ENCODE measurements at places on chromosomes 4 and X.

DNA sequence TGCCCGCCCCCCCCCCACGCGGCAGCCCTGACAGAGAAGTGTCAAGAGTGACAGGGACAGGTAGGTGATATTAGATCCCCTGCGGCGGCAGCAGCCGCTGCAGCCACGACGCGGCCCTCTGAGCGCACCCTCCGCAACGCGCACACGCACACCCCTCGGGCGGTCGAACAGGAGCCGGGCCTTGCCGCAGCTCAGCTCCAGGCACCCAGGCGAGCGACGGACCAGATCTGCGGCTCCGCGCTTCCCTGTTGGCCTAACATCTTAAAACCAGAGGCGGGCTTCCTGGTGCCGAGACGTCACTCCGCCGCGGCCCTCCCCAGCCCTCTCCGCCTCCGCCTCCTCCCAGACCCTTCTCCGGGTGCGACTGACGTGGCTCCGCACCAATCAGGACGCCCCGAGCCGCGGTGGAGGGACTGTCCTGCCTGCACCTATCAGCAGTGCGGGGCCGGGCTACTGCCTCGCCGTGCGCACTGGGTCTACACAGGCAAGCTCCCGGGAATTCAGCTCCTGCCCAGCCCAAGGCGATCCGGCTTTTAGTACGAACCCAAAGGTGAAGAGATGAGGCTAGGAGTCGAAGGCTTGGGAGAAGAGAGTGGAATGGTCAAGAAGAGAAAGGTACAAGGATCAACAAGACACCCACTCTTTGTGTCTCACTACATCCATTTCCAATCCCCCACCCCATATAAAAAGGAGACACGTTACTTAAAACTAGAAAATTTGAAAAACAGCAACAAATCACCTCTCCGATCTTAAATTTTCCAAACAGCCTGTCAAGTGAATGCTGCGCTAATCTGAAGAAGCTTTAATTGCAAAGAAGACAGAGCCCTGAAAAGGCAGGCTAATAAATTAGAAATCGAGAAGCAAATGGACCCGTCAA, at the start of gene PITX2:
PITX2 (minus strand) TSS at position 237 of the 877 bp plus-strand sequence. CDS start 617 bp downstream, outside the sequence.
- peak; percentile 57 for DNase-seq

DNA sequence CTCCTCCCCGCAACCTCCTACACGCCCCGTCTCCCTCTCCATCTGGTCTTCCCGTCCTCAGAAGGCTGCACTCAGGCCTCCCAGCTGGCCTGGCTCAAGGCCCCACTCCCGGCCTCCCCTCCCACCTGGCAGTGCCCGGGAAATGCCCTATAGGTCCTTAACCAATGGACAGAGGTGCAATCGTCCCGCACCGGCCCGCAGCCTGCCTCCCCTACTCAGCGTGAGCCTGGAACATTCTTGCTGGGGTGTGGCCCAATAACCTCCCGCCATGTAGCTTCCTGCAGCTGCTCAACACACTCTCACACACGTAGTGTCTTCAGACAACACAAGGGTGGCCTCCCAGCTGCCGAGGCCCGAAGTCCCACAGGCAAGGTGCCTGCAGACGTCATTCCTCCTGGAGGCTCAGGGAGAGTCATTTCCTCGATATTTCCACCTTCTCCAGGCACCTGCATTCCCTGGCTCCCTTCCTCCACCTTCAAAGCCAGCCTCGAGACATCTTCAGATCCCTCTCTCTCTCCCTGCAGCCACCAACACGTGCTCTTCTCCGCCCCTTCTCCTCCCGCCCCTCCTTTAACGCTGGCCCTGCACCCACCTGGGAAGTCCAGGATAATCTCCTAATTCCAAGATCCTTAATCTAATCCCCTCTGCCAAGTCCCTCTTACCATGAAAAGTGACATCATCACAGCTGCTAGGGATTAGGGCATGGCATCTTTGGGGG, 56.2 kb downstream of the ADRA2C start:
- DNase-seq = peak; percentile 20

GRCh38 chr4:68883870-68884269, 67.7 kb downstream of the UGT2A3 start:
- DNase-seq = no peak

DNA sequence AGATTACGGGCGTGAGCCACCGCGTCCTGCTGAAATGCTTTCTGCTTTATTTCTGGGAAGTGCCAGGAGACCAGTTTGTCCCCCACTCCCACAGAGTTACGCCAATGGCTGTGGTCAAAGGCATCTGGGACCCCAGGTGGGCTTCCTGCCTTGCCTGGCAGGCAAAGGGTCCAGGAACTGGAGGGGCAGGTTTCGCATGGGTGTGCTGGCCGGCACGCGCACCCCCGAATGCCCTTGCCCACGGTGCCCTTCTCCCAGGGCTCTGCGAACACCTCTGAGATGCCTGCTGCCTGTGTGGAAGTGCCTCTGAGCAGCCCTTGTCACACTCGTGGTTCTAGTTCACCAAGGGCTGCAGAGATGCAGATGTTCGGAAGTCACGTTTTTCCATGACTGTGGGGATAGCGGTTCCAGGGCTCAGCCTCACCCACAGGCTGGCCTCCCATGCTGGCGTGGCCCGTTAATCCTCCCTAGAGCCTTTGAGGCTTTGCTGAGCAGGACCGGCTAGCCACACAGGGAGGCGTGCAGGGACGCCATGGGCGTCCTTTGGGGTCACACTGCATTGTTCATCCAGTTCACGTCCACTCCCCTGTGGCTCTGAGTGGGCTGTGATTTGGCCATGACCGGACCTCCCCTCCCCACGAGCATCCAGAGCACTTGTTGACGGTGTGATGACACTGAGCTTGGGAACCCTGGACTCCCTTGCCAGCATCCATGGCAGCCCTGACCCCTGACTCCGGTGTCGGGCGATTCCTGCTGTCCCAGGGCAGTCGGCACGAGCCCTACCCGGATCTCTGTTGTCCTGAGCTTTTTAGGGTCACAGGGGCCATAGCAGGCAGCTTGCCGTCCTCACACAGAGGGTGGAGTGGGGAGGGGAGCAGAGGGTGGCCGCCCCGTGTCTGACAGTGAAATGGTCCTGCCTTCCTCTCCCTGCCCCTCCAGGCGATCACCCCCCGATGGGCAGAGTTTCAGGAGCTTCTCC, 12.7 kb upstream of the ADD1 start:
- DNase-seq = no peak

DNA sequence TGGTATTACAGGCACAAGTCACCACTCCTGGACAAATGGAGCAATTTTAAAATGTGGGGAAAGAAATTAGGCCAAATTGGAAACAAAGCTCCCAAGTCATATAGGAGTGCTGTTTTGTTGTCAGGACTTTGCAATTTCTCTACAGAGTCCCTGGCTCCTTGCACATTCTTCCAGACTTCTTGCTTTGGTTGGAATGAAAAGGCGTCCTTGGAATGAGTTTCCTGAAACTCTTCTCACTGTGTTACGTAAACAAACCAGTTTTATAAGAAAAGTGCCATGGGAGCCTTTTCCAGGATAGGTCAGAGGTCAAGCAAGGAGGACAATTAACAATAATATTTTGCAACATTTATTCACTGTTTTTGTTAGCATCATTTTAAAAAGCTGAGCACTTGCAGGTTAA, 32.4 kb upstream of the KIT start:
- no peak for DNase-seq

DNA sequence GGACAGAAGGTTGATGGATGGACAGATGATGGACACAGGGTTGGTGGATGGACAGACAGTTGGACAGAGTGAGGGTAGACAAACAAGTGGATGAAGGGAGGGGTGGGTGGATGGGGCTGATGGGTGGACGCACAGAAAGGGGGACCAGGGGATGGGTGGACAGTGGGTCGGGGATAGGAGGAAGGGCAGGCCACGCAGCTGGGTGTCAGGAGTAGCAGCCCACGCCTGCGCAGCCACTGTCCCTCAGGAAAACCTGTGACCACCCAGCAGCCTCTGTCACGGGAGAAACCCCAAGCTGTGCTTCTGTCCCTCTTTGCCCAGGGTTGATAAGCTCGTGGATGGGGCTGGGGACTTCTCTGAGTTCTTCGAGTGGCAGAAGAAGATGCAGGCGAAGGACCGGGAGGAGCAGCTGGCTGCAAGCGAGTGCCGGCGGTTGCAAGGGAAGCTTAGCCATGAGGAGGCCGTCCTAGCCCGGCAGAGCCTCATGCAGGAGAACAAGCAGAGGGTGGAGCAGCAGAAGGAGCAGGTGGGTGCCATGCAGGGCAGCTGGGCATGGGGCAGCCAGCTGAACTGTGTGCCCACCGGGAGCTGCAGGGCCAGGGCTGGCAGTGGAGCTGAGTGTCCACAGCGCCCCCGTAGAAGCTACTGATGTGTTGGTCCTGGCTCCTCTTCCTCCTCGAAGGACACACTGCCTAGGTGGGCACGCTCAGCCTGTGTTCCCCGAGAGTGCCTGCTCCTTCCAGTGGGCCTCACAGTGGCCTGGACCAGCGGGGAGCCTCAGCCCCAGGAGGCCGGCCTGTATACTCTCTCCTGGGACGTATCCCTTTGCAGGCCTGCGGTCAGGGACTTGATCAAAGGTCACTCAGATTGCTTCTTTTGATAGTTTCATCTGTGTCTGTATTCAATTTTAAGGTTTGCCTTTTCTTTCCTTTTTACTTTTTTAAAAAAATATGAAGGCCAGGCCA, 16.8 kb upstream of the RNF4 start:
- DNase-seq = no peak

- DNase-seq = peak; percentile 75
These were observed 29.5 kb downstream of the MSL3 start for GRCh38 chrX:11787564-11787963.

GRCh38 chr4:182644683-182645050, 272.5 kb downstream of the DCTD start:
- peak; percentile 46 for DNase-seq

GRCh38 chr4:127856196-127856812, 24.4 kb upstream of the PLK4 start:
- DNase-seq = no peak
